ENCODE measurements at places on chromosomes 2 and 18. TPM values are rescaled to one million over a fixed set of nuclear protein-coding genes. Genes with fewer than 3 reads are reported as not detected.

DNA sequence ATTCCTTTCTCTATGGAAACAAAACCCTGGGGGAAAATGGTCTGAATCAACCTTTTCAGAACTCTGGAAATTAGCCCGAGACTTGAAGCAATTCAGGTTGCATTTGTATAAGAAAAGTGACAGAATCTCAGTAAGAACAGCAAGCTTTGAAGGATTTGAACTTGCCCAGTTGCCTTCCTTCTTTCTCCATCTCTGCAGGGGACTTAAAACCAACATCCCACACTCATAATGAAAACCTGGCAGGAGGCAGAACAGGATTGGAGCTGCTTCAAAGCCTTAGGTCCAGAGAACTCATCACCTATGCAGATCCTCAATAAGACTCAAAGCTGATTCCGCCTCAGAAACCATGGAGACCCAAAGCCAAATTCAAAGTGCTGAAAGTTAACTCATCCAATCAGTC is 790.5 kb upstream of the ID2 start:
- no peak for DNase-seq

DNA sequence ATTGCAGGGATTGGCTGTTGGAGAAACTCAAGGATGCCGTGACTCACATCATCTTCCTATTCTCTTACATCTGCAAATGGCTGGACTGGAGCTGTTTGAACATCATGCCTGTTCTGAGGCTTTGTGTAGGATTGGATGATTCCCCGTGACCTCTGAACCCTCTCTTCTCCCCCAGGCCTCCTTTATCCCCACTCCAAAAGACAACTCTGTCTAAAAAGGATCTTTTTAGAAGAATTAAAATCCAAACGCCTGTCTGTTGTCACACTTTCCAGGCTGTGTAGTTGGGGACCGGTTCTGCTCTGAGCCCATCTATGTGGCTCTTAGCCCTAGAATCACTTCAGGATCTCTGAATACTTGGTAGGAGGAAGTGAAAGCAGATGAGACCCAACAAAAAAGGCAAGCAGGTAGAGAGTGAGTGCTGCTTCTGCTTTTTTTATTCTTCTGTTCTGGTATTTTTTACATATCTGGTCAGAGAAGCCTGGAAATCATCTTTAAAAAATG is 565 bp downstream of the SP140 start:
- DNase-seq, result no peak

- DNase-seq, result no peak
Observed at GRCh38 chr2:193581807-193582206, 1387.1 kb upstream of the TMEFF2 start.

The LYPD6 gene
- 4.0 TPM for total RNA-seq

DNA sequence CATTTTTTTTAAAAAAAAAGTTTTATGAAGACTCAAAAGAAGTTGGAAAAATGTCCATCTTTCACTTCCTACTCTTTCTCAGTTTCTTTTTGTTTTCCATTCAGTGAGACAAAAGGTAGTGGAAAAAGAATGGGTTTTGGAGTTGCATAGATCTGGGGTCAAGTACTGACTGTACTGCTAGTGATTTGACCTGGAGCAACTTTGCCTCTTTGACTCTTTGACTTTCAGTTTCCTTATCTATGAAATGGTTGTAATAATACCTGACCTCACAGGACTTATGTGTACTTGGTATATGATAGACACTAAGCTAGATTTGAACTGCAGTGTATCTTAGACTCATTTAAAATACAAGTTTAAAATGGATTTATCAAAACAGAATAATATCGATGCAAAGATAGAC is 3.5 kb upstream of the KCNE4 start:
- DNase-seq, result no peak
